ENCODE measurements at places on chromosomes 6 and 20.

DNA sequence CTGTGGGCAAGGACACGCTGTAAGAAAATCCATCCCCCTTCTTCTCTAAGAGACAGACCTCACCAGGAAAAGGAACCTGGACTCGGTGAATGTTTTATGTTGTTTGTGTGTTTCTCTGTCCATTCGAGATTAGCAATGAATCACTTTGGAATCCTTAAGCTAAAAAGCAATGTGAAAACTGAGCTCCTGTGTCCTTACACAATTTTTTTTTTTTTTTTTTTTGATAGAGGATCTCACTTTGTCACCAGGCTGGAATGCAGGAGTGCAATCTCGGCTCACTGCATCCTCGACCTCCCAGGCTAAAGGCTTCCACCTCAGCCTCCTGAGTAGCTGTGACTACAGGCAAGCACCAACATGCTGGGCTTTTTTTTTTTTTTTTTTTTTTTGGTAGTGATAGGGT, 32.1 kb downstream of the BFSP1 start:
- DNase-seq = no peak

GRCh38 chr6:24391208-24391607, 11.5 kb upstream of the MRS2 start:
- no peak for DNase-seq

DNA sequence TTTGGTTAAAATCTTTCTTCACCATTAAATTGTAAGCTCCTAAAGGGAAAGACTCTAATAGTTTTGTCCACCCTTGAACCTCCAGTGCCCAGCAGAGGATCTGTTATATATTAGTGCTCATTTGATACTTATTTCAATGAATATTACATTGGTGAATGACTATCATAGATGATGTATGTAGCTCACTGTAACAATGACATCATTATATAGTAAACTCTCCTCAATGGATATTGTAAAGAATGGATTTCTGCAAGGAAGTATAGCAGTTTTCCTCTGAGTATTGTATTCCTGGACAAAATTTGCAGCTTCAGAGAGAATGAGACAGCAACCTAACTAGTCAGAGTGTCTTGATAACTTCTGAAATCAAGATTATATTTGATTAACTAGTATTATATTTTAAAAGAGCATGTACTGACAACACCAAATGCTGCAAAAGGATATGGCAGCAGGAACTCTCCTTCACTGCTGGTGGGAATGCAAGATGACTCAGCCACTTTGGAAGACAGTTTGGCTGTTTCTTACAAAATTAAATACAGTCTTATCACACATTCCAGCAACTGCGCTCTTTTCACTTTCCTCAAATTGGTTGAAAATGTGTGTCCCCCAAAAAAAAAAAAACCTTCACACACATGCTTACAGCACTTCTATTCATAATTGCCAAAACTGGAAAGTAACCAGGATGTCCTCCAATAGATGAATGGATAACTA, 189.8 kb upstream of the OPRM1 start:
- DNase-seq = no peak

GRCh38 chr20:63225082-63225454, 9.1 kb upstream of the YTHDF1 start:
- DNase-seq = no peak

- DNase-seq = no peak
Observed at GRCh38 chr6:26383624-26384417, 913 bp downstream of the BTN2A2 start.

DNA sequence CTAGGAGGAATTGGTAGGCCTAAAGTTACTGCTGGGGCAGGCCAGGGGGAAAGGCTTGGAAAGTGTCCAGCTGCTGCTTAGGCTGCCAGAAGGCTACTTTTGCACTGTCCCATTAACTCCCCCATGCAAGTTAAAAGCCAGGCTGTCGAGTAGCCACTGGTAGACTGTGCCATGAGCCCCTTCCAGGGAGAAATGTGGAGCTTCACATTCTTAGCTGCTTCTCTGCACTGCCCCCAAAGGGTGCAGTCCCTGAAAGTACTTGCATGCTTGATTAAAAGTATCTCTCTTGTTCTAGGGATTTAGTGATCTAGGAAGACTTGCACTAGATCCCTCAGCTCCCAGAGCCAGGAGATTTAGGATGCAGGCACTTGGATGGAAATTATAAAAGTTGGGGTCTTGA, 57.3 kb downstream of the CDC5L start:
- DNase-seq = no peak
